Activated CD8-positive, alpha-beta T cell treated with anti-CD3 and anti-CD28 coated beads, Interleukin-2, amount 10 ng/mL, durations not matched to agents 7 days and 5 days (primary cell): ENCODE measurements at places on chromosomes 4 and X. TPM values are rescaled to one million over a fixed set of nuclear protein-coding genes. Genes with fewer than 3 reads are reported as not detected.

The PDHA1 gene
- 154 TPM for total RNA-seq

The GUCY1B1 gene
- total RNA-seq: 0.10 TPM

The MAGEB4 gene
- total RNA-seq: not detected

The ENPP6 gene
- 0.87 TPM for total RNA-seq

The EXOC1 gene
- 23.3 TPM for total RNA-seq

The HSFX2 gene
- not detected for total RNA-seq
